ENCODE measurements at places on chromosomes 3 and 15.

DNA sequence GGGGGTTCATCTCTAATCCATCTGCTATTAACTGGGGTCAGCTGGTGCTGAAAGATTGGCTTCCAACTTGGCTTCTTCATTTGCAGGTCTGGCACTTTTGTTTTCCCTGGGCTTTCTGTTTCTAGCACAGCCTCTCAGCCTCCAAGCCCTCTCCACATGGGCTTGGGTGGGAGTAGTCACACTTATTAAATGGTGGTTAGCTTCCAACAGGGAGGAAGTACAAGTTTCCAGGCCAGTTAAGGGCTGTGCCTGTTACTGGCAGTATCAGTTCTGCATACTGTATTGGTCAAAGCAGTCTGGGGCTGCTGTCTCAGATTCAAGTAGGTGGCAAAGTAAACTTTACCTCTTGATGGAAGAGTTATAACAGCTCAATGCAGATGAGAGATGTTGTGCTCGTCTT is 627.1 kb upstream of the CCDC54 start:
- DNase-seq = no peak

- peak; percentile 52 for DNase-seq
Observed at GRCh38 chr15:36632226-36632625, 52.8 kb downstream of the CDIN1 start.

- no peak for DNase-seq
Observed at GRCh38 chr3:165852191-165852590, 15.0 kb upstream of the BCHE start.

DNA sequence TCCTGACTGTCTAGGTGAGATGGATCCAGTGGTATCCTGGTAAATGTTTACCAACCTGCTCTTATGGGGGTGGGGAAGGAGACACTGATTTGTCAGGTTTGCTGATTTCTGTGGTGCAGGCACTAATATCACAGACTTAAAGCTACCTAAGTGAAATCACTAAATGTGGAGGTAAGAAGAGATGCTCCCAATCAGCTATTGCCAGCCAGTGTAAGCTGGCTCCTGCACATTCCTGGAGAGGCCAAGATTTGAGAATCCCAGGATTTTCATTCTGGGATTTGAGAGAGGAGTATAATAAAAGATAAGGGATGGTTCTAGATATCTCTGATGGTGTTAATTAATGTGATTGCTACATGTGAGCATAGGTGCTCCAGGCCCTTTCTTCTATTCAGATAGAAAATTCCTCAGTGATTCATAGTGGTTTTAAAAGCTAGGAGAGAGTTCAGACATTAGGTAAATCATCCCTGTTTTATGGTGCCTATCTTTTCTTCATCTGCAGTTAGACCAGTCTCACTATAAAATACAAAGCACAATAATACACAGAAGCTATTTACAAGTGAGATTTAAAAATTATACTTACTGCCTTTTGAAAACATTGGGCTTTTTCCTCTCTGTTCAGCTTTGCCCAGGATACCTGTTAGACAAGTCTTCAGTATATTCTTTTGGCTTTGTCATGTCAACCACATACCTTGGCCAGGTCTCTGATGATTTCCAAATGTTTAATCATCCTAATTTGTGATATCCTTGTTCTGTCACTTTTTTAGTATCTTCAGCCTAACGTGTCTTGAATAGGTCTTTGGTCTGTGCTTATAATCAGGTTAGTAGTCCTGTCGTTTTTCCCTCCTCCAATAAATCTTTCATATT is 90.9 kb downstream of the MBNL1 start:
- no peak for DNase-seq

DNA sequence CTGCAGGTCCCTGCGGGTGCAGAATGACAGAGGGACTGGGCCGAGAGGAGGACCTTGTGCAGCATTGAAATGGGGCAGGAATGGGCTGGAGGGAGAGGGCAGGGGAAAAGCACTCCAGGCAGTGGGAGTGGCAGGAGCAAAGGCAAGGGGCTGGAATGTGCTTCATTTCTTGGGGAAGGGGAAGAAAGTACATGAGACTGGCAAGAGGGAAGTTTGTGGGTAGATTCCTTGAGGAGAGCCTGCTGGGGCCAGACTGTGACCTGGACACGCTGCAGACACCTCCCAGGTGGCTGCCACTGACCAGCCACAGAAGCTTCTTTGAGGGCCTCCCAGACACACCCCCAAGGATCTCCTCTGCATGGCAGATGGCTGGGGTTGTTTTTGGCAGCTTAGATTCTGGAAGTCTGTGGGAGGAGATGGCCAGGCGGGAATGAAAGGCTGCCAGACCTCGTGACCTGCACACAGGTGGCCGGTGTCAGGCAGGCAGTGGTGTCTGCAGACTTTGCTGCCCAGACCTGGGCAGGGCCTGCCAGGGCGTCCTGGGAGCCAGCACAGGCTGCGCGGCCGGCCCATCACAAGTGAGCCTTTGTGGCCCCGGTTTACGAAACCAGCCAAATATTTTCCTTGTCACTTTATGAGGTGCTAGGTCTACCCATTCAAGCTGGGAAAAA is 53.1 kb downstream of the SPSB4 start:
- no peak for DNase-seq

DNA sequence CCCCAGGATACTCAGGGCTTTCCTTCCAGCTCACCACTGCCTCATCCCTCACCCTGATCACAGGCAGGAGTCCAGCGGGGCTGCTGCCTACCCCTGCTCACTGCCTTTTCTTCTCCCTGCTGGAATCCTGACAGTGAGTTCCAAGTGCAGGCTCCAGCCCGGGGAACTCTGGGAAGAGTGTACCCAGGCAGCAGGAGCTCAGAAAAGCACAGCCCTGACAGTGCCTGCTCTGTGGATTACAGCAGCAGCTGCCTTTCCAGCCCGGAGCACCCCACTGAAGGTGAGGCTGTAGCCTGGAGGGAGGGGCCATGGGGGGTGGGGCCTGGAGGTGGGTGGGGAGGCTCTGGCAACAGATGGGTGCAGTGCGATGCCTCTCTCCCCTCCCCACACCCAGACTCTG is 6.1 kb upstream of the JMJD7 start:
- DNase-seq = no peak

DNA sequence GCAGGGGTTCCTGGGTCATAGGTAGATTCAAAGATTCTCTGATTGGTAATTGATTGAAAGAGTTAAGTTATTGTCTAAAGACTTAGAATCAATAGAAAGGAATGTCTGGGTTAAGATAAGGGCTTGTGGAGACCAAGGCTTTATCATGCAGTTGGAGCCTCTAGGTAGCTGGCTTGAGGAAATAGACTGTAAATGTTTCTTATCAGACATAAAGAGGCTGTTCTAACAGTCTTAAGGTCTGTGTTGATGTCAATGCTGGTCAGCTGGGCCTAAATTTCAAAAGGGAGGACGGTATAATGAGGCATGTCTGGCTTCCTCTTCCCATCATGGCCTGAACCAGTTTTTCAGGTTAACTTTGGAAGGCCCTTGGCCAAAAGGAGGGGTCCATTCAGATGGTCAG is 48.9 kb downstream of the GASK1A start:
- DNase-seq = no peak

DNA sequence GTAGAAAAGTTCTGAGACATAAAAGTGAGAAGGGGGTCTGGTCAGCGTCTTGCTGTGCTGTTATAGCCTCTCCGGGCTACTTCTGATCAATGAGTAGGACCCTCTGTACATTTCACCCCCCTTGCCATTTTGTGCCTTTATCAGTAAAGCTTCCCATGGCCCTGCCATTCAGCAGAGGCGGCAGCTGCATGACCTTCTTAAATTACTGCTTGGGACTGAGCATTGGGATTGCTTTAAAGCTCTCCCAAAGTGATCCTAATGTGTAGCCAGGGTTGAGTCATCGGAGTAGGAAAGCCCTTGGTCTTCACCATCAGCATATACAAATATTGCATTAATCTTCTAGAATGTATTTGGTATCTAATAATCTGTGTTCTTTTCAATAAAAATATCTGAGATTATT is 70.2 kb downstream of the FMN1 start:
- DNase-seq = no peak

- DNase-seq = no peak
Observed at GRCh38 chr3:141076036-141076773, 25.1 kb downstream of the SPSB4 start.

DNA sequence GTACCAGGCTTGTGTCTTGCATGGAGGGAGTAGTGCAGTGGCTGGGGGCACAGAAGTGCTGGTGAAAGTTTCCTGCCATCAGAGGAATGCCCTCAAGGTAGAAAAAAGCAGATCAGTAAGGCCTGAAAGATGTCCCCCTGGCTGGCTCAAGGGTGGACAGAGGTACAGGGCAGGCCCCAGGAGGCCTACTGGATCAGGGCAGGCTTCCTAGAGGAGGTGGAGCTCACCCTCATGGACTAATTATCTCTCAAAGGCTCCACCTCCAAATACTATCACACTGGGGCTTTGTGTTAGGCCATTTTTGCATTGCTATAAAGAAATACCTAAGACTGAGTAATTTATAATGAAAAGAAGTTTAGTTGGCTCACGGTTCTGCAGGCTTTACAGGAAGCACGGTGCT is 7.8 kb downstream of the SPSB4 start:
- DNase-seq = no peak

DNA sequence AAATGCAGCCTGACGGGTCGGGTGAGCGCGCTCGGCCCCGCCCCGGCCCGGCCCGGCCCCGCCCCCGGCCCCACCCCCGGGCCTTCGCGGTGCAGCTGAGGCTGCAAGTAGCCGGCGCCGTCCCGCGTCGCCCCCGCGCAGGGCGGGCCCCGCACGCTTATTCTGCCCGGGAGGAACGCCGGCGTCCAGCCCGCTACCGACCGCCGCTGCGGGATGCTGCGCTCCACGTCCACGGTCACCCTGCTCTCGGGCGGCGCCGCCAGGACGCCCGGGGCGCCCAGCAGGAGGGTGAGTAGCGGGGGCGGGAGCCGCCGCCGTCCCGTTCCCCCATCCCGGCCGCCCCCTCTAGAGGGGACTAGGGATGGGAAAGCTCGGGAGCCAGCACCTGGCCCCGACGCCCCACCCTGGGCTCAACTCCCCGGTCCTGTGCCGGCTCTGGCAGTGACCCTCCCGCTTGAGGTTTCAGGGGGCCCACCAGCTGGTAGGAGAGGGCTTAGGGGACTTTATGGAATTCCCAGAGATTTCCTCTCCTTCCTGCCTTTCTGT is at the start of gene MYZAP:
Gene MYZAP (plus strand): TSS at position 83 of the 546 bp plus-strand sequence. CDS start 131 bp downstream, at position 214.
- peak; percentile 50 for DNase-seq

DNA sequence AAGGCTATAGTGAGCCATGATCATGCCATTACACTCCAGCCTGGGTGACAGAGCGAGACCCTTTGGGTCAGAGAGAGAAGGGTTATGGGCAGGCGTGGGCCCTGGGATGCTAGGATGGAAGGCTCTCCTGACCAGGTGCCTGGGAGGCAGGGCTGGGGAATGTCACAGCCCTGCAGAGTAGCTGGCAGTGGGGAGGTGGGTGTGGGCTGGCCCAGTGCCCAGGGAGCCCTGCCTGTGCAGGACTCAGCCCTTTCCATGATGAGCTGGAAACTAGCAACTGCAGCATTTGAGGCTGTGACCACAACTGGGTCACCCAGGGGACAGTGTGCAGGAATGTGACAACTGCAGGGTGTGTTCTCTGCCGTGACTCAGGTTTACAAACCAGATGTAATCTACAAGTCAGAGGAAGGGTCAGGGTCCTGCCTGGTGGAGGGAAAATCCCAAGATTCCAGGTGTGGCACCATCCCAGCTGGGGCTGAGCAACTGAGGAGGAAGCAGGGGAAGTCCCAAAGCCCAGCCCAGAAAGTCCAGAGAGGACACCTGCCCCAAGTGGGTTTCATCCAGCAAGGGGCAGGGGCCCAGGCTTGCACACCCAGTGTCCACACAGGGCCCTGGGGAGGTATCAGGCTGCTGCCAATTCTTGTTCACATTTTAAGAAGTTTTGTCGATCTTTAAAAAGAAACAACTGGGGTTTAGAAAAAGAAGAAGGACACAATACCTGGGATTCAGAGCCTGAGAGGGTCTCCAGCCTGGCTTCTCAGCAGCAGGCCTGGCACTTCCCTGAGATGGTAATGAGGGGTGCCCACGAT is 45.5 kb downstream of the SLC28A1 start:
- DNase-seq = peak; percentile 35

DNA sequence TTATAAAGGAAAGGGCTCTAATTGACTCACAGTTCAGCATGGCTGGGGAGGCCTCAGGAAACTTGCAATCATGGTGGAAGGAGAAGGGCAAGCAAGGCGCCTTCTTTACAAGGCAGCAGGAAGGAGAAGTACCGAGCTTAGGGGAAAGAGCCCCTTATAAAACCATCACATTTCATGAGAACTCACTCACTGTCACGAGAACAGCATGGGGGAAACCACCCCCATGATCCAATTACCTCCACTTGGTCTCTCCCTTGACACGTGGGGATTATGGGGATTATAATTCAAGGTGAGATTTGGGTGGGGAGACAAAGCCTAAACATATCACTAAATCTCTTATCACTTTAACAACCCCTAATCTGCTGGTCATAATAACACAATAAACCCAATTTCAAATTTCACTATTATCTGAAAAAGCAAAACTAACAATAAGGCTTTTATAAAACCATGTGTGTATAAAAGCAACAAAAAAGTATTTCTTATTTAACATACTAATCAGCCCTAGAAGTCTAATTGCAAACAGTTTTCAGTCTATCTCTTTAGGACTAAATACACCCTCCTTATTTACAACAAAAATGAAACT is 43.2 kb downstream of the SCAPER start:
- DNase-seq = no peak

- no peak for DNase-seq
Observed at GRCh38 chr15:57398336-57398735, 22.0 kb downstream of the CGNL1 start.

DNA sequence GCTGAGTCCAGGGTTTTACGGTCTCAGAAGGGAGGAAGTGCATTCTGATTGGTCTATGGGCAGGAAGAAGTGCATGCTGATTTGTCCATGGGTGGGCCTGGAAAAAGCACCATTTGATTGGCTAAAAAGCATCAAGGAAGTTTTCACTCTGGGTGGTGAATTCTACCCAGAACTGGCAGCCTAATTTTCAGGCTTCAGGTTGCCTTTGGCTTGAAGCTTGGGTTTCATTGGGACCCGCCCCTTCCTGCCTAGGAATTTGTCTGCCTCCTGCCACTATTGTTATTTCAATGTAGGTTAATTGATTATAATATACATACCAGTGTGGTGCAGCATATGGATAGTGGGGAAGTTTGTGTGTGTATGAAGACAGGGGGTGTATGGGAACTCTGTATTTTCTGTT is 1355.9 kb downstream of the SI start:
- DNase-seq = no peak

- DNase-seq = no peak
Observed at GRCh38 chr15:89967881-89968280, 33.2 kb upstream of the ZNF710 start.

- no peak for DNase-seq
Observed at GRCh38 chr3:182486463-182486862, 306.8 kb upstream of the ATP11B start.

Measured in H54 (cell line).